ENCODE measurements at places on chromosomes 2 and 18. TPM values are rescaled to one million over a fixed set of nuclear protein-coding genes. Genes with fewer than 3 reads are reported as not detected.

The TEX44 gene
- not detected for total RNA-seq

The RAMP1 gene
- total RNA-seq: 5.1 TPM

The HOXD11 gene
- total RNA-seq: not detected

The IL36B gene
- not detected for total RNA-seq

The ABCB11 gene
- total RNA-seq: 0.32 TPM

The MARCHF4 gene
- 0.12 TPM for total RNA-seq

The GAREM1 gene
- total RNA-seq: 10.3 TPM

The ALKAL2 gene
- total RNA-seq: 6.7 TPM

The GBX2 gene
- total RNA-seq: not detected

The NFE2L2 gene
- 105 TPM for total RNA-seq

The IL37 gene
- not detected for total RNA-seq

The LRP2 gene
- total RNA-seq: 47.8 TPM

The RETREG2 gene
- 82.3 TPM for total RNA-seq

The RTP5 gene
- total RNA-seq: not detected

The CROCC2 gene
- total RNA-seq: 3.4 TPM

The UGT1A7 gene
- not detected for total RNA-seq

The MAP3K19 gene
- total RNA-seq: 7.2 TPM

The GKN1 gene
- total RNA-seq: not detected

The ADCY3 gene
- total RNA-seq: 36.1 TPM

The EVX2 gene
- not detected for total RNA-seq

The TSPYL6 gene
- total RNA-seq: not detected

The CCDC148 gene
- total RNA-seq: 2.8 TPM

The AFF3 gene
- total RNA-seq: 57.3 TPM

The TNFRSF11A gene
- total RNA-seq: 3.9 TPM

The RAX gene
- not detected for total RNA-seq

Data from lower lobe of right lung (tissue), 2 donors.